ENCODE measurements at places on chromosomes 7 and 10. TPM values are rescaled to one million over a fixed set of nuclear protein-coding genes. Genes with fewer than 3 reads are reported as not detected.

ZNF22 gene
- 16.3 TPM for total RNA-seq

PRSS1 gene
- not detected for total RNA-seq

OR13A1 gene
- not detected for total RNA-seq

TAC1 gene
- not detected for total RNA-seq

BTBD16 gene
- total RNA-seq = not detected

GPR26 gene
- not detected for total RNA-seq
